CD4-positive, alpha-beta memory T cell (primary cell): ENCODE measurements at places on chromosomes 4 and X.

DNA sequence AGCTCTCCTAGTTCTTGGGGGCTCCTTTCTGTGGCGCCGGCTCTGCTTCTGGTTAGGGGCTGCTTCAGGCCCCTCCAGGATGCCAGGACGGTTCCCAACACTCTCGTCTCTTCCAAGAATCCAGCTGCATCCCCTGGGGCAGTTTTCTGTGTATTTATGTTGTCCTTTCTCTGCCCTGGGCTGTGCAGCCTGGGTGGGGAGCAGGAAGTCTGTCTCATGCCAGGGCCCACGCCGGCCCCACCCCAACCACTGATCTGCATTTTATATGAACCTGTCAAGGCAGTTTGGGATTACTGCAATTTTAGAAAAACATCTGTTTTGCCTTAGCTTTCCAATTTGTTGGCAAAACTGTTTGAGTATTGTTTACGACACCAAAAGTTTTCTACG is 14.6 kb downstream of the CTBP1 start:
- no peak for DNase-seq

- DNase-seq = no peak
Measured at GRCh38 chr4:115315182-115315581, 201.8 kb upstream of the NDST4 start.

DNA sequence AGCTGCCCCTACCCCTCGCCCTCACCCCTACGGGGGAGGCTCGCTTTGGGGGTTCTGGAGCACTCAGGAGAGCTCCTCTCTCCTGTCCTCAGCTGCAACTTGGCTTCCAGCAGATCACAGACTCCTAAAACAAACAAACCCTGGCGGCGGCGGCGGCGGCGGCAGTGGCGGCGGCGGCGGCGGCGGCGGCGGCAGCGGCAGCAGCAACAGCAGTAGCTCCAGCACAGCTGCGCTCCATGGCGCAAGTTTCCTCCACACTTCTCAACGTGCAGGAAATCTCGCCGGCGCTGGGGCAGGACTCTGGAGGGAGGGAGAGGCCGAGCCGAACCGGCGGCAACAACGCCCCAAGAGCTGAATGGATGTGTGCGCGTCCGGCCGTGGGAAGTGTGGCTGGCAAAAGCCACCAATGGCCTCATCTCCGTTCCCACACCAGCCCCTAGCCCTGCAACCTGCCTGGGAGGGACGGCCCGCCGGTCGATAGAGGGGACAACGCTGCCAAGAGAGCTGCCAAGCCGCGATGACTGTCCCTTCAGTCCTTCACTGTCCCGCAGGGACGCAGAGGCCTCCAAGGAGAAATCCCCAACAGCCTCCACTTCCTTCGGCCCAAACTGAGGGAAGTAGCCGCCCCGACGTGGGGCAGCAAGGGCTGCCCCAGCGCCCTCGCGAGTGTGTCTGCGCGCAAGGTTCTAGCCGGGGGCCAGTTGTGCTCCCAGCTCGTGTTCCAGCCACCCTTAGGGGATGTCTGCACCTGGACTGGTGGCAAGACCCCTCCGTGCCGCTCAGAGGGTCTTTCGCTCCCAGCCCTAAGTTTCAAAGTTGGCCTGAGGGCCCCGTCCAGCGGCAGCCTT is 775 bp downstream of the SHROOM4 start:
- DNase-seq = no peak

DNA sequence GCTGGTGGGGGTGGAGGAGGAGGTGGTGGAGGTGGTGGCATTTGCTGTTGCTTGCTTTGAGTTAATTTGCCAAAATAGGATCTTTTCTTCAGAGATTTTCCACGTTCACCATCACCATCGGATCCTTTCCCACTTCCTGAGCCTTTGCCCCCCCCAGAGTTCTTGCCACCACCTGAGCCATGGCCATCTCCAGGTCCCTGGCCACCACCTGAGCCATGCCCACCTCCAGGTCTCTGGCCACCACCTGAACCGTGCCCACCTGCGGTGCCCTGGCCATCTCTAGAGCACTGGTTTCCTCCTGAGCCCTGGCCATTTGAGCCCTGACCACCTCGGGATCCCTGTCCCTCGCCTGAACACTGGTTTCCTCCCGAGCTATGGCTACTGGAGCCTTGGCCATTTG is 1.9 kb downstream of the IRS4 start:
- no peak for DNase-seq

GRCh38 chr4:74042681-74043080 is 4.2 kb upstream of the CXCL3 start:
- DNase-seq = no peak

- DNase-seq = no peak
Measured at GRCh38 chrX:16308773-16309172, 141.5 kb downstream of the MAGEB17 start.

- DNase-seq = no peak
Measured at GRCh38 chr4:101833480-101833879, 43.0 kb downstream of the BANK1 start.

DNA sequence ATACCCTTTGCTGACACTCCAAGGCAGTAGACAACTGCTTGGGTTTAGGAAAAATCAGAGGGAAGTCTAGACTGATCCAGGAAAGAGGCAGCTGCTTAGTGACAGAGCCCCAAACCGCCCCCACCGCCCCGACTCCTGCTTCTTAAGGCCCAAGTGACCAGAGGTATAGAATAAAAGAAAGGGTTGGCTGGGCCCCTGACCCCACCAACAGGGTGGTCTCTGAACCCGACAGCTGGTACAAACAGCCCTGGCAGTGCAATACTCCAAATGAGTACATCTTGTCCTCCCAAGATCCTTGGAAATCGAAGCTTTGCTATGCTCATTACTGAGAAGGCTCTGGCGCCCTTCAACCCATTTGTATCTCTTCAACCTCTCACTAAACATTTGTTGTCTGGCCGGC is 78.1 kb upstream of the PLAC1 start:
- DNase-seq = no peak

DNA sequence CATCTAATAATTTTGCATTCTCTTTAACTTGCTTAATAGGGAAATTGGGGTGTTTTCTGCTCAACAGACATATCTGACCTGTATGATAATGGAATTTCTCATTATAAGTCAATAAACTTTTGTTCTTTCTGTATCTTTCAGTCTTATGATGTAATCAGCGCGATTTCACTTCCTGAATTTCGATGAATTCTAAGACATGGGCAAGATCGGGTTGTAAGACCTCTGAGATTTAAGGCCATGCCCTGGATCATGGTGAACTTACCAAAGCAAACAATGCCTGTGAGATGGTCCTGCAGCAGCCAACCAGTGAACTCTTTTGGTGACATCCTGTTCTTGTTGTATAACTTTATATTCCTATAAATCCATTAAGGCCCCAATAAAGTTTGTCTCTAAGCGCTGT is 88.1 kb downstream of the NBDY start:
- DNase-seq = no peak

GRCh38 chrX:15600745-15601144 is at the start of gene ACE2:
Gene ACE2, minus strand, starts transcription at chrX:15600960. Its CDS starts 49 bp downstream, at chrX:15600911.
- DNase-seq = no peak

DNA sequence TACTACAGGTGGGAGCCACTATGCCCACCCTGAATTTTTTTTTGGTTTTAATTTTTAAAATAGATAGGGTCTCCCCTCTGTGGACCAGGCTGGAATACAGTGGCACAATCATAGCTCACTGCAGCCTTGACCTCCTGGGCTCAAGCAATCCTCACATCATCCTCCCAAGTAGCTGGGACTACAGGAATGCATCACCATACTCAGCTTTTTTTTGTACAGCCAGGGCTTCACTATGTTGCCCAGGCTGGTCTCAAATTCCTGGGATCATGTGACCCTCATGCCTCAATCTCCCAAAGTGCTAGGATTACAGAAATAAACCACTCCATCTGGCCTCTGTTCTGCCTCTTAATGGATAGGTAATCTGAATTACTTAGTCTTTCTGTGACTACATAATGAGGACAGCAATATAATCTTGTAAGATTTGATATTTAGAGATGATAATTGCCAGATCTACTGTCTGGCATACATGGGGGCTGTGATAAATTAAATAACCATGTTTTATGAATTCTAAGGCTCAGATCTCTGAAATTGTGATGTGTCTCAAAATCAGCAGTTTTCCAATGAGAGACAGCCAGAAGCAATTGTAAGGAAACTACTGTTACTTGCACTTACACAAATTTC is 26.7 kb downstream of the PDS5A start:
- no peak for DNase-seq

DNA sequence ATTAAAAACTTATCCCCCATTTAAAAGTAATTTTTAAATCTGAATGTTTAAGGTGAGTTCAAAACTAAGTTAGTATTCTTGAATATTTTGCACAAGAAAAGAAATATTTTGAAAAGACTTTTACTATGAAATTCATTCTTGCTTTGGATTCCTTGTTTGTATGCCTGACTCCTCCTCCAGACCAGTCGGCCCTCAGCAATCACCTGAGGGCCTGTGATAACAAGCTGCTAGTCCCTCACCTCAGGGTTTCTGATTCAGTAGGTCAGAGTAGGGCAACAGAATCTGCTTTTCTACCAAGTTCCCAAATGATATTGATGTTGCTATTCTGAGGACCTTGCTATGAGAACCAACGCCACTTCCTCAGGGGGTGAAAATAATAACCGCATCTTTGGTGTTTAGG is 154.7 kb downstream of the CDS1 start:
- no peak for DNase-seq

DNA sequence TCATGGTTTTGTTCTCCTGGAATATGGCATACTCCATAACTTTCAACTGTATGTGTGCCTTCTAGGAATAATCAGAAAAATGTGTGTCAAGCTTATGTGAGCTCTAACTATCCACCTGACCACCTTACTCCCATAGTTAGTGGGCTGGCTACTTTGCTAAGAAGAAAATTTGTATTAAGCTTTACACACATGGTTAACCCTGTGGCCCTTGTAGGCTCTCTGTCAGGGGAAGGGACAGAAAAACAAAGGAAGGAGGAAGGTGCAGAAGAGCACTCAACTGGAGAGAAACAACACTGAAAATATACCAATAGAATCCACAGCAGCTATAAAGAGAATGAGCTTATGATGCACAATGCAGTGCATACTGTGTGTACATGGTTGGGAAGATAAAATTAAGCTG is 84.6 kb downstream of the PPP3CA start:
- no peak for DNase-seq

GRCh38 chrX:14508025-14508690 is 21.2 kb upstream of the GLRA2 start:
- DNase-seq = no peak

DNA sequence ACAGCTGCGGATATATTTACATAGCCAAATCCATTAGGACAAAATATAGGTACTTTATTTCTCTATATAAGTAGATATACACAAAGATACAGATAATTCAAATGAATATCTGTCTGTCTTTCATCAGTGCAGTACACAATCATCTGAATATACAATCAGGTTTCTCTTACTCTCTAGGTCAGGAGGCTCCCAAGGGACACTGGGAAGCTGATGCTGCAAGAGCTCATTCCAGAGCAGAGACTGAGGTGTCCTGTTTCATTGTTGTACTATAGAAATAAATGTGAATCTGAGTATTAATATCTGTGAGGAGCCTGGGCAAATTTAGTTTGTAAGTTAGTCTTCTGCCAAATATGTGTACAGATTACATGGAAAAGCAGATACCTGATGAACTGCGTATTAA is 4.2 kb downstream of the TLL1 start:
- DNase-seq = no peak

- no peak for DNase-seq
Measured at GRCh38 chr4:47221721-47222120, 190.4 kb downstream of the GABRB1 start.

DNA sequence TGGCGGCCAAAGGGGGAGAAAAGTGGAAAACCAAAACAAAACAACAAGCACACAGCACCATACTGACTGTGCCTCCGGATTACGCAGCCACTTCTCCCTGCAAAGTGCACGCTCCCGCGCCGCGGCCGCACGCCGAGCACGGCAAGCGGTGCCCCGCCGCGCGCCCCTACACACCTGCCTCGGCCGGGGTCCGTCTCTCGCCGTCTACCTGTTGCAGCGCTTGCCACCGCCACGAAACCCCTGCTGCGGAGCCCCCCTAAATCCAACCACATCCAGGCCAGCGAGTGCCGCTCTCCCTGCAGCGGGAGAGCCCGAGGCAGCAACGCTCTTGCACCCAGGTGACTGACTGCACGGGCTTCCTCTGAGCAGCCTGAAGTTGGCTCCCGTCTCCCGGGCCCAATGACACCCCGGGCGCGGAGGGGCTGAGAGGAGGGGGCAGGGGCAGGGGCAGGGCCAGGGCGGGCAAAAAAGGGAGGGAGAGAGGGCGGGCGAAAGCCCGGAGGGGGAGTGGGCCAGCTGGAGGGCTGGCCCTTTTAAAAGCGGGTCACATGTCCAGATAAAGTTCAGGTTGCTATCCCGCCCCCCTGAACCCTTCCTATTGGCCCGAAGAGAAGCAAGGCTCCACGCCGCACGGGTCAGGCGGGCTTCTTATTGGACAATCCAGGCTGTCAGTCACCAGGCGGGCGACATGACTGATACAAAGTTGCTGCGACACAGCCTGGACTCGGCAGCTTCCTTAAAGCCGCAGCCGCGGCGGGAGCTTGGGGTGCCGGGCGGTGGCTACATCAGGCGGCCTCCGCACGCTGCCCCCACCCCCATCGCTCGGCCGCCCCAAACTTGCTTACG is at the start of gene NR3C2:
TSS of gene NR3C2 (minus strand) at position 429 of the 846 bp plus-strand sequence.
- DNase-seq = peak; percentile 98

- DNase-seq = no peak
Measured at GRCh38 chr4:100504086-100504874, 13.5 kb downstream of the EMCN start.

- DNase-seq = no peak
Measured at GRCh38 chr4:119037709-119038108, 97.9 kb upstream of the MYOZ2 start.

- DNase-seq = no peak
Measured at GRCh38 chr4:100290585-100290984, 100.3 kb upstream of the DDIT4L start.

GRCh38 chr4:38241541-38241940 is 281.3 kb downstream of the PTTG2 start:
- DNase-seq = no peak

- no peak for DNase-seq
Measured at GRCh38 chr4:89834486-89835209, 2.3 kb downstream of the SNCA start.

DNA sequence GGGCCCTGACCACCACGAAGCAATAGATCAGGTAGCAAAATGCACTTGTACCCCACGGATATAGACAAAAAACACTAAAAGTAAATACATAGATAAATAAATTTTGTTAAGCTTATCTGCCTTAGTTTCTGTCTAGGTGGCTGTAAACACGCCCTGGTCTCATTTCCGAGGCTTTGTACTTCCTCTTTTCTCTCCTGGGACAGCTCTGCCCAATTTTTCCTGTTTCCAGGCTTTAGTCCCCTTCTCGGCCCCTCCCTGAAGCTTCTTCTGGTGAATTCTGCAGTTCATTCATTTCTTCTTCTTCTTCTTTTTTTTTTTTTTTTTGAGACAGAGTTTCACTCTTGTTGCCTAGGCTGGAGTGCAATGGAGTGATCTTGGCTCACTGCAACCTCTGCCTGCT is 73.4 kb upstream of the STOX2 start:
- DNase-seq = no peak

GRCh38 chrX:8037593-8038348 is 110.6 kb upstream of the PNPLA4 start:
- no peak for DNase-seq

DNA sequence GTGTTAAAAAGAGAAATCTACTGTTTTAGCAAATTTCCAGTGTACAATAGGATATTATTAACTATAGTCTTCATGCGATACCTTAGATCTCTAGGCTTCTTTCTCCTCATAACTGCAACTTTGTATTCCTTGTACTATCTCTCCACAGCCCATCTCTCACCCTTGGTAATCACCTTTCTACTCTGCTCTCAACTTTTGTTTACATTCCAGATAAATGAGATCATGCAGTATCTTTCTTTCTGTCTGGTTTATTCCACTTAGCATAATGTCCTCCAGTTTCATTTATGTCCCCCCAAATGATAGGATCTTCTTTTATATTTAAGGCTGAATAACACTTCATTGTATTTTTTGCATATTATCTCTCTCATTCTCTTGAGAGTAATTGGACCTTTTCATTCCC is 165.5 kb downstream of the HS3ST1 start:
- no peak for DNase-seq
